ENCODE measurements at places on chromosomes 12 and 14. TPM values are rescaled to one million over a fixed set of nuclear protein-coding genes. Genes with fewer than 3 reads are reported as not detected.

The MMP17 gene
- 0.32 TPM for total RNA-seq

The STYK1 gene
- 0.46 TPM for total RNA-seq

DNA sequence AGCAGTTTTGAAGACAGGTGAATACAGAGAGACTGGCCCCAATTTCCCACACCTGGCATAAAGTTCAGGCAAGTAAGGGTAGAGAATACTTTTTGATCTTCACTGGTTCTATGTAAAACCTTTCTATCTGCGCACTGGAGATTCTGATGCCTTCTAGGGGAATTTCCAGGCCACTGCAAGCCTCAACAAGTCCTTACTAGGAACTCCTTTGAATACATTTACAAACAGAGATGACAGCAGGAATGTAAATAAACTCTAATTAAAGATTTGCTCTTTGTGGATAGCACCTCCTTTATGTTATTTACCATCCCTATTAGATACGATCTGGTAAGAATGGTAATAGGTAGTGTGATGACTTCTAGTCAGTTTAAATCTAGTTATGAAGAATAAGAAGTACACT lies 69.2 kb downstream of the NTN4 start:
- DNase-seq = no peak

- no peak for DNase-seq
Observed at GRCh38 chr14:21264025-21264801, 5.0 kb downstream of the HNRNPC start.

The CLEC4E gene
- not detected for total RNA-seq

The OR4M1 gene
- total RNA-seq = not detected
